ENCODE measurements at places on chromosomes 1 and 21. TPM values are rescaled to one million over a fixed set of nuclear protein-coding genes. Genes with fewer than 3 reads are reported as not detected.

DNA sequence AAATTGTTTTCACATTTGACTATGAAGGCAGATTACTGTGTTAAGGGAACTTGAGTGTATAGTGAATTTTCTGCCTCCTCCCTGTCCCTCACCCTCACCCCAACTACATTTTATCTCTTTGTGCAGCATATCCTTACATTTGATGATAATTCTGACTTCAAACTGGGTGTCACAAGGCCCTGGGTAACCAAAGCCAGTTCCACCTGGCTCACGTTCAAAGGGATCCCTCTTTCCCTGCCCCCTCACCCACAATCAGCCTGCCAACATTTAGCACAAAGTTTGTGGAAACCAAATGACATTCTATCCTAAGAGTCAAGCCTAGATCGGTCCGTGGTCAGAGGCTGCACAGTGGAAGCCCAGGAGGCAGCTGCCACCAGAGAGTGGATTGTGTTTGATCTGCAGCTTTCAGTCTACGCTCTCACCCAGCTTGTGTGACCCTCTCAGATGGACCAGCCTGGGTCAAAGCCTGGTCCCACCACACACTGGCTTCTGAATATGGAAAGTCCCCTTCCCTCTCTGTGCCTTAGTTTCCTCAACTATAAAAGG lies 10.3 kb downstream of the KIAA0040 start:
- no peak for DNase-seq

GRCh38 chr21:35249636-35250035 lies 200.5 kb upstream of the RUNX1 start:
- DNase-seq = no peak

The LAD1 gene
- total RNA-seq = 272 TPM

DNA sequence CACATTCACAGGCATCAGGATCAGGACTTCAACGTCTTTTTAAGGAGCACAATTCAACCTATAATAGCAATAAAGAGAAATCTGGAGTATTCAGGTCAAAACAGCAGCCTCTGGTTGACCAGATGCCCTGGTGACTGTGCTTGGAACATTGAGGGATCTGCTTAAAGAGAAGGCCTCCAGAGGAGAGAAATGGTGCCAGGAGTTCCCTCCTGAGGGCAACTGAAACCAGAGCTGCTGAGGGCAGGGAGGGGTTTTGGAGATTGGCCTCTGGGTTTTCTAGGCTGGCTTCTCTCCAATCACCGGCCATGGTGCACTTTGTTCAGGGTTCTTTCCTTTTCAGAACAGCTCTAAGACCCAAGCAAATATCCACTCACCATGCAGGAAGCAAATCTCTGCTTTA lies 190.7 kb upstream of the KIAA0040 start:
- no peak for DNase-seq

The CHIT1 gene
- total RNA-seq = 0.06 TPM

The MX2 gene
- 18.1 TPM for total RNA-seq

GRCh38 chr1:117594261-117594990 lies 11.4 kb upstream of the TENT5C start:
- no peak for DNase-seq

- no peak for DNase-seq
These were observed 480.7 kb downstream of the NPHP4 start for GRCh38 chr1:5511381-5512097.

- no peak for DNase-seq
These were observed 36.3 kb upstream of the COL6A1 start for GRCh38 chr21:45945066-45945867.

DNA sequence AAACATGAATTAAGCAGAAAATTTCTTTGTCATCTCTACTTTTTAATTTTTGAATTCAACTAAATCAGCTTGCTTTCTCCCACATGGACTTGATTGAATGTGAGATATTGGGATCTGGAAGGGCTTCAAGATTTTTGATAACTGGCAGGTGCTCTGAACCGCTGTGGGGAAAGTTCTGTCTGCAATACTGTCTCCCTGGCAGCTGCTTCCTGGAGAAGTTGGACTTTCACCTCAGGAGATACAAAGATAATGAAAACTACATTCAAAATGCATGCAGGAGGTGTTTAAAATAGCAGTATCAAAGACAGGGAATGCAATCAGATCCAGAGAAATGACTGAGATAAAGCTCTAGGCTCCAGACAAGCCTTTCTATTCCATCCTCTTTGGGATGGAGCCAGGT lies 338.3 kb downstream of the NEGR1 start:
- peak; percentile 34 for DNase-seq

The TRIM17 gene
- total RNA-seq = 0.23 TPM

The MAN1A2 gene
- 51.3 TPM for total RNA-seq

All from mucosa of gallbladder (tissue), 1 donor.